Iris pigment epithelial cell (primary cell): ENCODE measurements at places on chromosomes 16 and 17.

GRCh38 chr16:57773655-57774295 lies 28.5 kb downstream of the KIFC3 start:
- peak; percentile 56 for DNase-seq

- no peak for DNase-seq
These were observed 17.3 kb downstream of the UTS2R start for GRCh38 chr17:82388922-82389283.

DNA sequence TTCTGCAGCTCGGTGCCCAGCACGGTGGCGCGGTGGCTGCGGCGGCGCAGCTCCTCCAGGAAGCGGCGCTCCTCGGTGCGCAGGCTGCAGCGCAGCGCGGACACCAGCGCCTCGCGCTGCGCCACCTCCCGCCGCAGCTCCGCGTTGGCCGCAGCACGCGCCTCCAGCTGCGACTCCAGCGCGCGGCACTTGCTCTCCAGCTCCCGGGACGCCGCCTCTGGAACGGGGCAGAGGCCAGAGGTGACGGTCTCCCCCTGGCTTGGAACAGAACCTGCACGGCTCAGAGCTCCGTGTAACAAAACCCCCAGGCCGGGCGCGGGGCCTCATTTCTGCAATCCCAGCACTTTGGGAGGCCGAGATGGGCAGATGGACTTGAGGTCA lies 13.2 kb upstream of the CLUH start:
- DNase-seq, result peak; percentile 37

GRCh38 chr17:29238133-29238850 lies 8.4 kb upstream of the CRYBA1 start:
- DNase-seq, result peak; percentile 67

DNA sequence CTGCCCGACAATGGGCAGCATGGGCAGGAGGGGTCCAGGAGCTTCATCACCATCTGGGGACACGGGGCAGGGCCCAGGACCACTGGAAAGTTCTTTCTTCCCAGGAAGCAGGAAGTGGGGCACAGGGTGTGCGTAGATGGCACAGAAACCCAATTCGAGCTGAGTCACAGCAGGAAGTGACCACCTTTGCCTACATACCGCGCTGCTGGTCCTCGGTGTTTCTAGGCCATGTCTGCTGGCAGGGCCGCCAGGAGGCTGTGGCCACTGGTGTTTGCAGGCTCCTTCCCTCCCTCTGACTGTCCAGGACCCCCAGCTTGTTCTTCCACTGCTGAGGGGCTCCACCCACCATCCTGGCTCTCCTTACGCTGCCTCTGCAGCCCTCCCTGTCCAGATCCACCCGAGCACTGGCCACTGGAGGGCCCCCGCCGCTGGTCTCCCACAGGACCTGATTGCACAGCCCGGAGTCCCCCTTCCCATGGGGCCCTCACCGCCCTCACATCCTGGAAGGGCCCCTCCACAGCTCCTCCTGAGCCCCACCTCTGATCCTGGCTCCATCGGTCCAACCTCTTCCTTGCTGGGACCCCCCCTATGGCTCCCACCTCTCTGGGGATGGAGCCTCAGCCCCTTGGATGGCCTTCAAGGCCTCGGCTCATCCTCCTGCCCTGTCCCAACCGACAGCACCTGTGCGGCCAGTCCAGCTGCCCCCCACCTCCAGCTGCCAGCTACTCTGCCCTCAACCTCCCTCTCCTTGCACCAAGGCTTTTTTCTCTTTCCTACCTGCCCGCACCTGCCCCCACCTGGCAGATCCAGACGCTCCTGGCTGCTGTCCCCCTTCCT lies 14.5 kb upstream of the RASD1 start:
- DNase-seq, result no peak

- DNase-seq, result no peak
These were observed 150.0 kb downstream of the NPIPB11 start for GRCh38 chr16:29256501-29256981.

DNA sequence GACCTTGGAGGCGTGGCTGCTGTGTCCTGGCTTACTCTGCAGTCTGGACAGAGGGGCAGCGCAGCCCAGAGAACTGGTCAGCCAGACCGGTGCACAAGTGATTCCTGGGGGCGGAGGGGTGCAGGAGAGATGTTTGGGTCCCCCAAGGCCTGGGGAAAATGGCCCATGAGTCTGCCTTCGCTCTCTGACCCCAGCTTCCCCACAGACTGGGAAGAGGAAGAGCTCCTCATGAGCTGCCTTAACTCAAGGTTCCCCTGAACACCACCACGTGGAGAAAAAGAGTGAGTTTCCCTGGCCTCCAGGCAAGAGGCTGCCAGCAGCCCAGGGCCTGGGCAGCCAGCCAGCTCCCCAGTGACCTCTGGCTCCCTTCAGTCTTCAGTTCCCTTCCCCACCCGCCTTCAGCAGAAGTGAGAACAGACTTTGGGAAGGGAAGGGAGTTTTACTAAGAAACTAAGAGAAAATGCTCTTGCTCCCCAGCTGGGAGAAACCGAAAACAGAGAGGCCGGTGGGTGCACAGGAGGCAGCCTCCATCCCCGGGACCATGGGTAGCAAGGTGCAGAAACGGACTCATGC lies 2.0 kb upstream of the C17orf99 start:
- DNase-seq, result peak; percentile 77

DNA sequence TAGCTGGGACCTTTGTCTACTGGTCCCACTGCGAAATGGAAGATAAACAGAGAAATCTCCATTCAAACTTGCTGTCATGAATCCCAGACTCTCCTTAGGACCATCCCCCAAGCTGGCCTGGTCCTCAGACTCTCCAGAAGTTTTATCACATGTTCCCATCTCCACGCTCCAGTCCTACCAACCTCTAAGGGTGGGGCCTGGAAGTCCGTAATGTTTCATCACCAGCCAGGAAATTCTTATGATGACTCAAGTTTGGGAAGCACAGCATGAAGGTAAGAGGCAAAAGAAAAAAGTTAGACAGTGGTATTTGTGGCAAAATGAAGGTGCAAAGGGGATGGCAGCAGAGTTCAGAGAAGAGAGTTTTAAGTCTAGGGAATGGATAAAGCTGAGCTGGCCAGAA lies 52.7 kb downstream of the ZNF18 start:
- DNase-seq, result peak; percentile 12

GRCh38 chr17:66900126-66901010 lies 64.1 kb upstream of the CACNG4 start:
- DNase-seq, result no peak

- DNase-seq, result no peak
These were observed 236.7 kb upstream of the ASIC2 start for GRCh38 chr17:33529816-33530215.

DNA sequence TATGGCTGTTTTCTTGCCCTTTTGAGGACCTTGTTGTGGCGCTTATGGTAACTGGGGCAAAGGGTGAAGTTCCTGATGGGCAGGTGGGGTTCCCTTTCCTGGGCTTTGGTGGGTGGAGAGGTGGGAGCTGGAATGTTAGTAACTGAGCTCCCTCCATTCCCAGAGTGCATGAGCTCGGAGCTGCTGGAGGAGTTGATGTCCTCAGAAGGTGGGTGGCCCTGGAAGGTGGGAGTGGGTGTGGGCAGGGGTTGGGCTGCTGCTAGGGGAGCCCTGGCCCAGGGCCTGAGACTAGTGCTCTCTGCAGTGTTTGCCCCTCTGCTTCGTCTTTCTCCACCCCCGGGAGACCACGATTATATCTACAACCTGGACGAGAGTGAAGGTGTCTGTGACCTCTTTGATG lies 1.2 kb upstream of the ELMO3 start:
- DNase-seq, result no peak

DNA sequence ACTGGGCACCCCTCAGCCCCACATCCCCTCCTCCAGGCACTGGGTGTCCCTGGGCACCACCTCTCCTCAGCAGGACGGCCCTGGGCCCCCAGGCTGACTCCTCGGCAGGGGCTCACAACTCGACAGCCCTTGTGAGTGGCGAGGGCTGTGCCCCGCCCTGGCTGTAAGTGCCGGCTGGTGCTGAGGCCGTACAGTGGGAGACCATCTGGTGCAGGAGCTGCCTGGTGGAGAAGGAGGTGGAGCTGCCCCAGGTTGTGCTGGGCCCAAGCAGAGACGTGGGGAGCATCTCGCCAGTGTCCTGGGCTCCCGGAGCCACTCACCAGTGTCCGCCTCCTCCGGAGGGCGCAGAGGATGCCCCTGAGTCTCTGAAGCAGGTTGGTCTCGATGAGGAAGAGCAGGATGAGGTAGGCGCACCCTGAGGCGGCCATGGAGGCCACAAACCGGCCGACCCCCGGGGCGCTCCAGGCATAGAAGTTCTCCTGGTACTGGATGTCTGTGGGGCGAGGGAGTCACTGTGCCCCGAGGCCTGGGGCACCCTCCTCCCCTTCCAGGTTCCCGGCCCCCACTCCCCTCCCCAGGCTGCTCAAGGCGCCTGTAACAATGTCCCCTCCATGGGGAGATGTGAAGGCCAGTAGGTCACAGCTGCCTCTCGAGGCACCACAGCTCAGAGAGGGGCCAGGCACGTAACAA lies 15.1 kb upstream of the RNPS1 start:
- no peak for DNase-seq

DNA sequence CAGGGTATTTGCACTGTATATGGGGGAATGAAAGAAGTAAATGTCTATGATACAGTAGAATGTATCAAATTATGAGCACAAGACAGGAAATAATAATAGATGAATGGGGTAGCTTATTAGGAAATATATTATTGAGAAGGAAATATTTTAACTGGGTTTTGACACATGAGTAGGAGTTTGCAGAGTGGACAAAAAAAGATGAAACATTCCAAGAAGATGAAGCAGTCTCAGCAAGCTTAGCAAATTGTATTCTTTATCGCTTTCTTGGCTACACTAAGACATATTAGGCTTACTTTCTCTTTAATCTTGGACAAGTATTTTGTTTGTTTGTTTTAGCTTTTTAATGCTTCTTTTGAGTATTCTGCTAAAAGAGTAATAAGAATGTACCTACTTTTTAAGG lies 1.3 kb upstream of the KRTAP4-9 start:
- peak; percentile 27 for DNase-seq

GRCh38 chr16:25317732-25318316 lies 60.2 kb upstream of the ZKSCAN2 start:
- DNase-seq, result no peak

GRCh38 chr16:53502331-53503269 lies at the start of gene AKTIP:
Gene AKTIP, minus strand, starts transcription at chr16:53503209. Its CDS starts 2,950 bp downstream, at chr16:53500259.
- DNase-seq, result peak; percentile 57

- DNase-seq, result no peak
These were observed 58.0 kb upstream of the GSG1L start for GRCh38 chr16:28121527-28121926.

DNA sequence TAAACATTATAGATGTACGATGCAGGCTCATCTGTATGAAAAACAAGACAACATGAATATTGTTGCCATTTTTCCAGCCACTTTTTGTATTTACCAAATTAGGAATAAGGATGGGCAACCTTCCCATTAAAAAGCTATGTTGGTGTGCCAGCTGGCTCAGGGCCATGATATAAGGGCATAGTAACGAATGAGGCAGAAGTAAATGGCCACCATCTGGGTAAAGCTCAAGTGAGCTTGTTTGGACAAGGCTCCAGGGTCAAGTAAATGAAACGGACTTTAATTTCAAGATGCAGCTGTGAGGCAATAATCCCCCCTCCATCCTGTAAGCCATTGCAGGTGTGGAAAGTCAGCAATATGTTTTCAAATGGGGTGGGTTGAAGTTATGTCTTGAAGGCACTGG lies 930.9 kb upstream of the CDH8 start:
- no peak for DNase-seq

- DNase-seq, result no peak
These were observed 426.6 kb upstream of the CDH11 start for GRCh38 chr16:65548470-65548869.

- no peak for DNase-seq
These were observed 10.5 kb downstream of the NUFIP2 start for GRCh38 chr17:29283496-29283895.

DNA sequence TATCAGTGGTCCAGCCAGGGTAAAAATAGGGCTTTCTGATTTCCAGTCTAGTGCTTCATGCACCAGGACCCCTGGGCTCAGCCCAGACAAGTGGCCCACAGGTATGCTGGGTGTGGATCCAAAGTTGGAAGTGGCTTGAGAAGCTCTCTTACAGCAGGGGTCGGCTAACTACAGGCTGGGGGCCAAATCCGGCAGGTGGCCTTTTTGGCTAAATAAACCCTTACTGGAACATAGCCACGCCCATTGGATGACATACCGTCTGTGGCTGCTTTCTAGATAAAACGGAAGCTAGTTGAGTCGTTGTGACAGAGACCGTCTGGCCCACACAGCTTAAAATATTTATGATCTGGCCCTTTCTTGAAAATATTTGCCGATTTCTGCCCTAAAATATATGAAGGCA lies 119.0 kb upstream of the CDC42EP4 start:
- peak; percentile 11 for DNase-seq

GRCh38 chr16:11306997-11307638 lies 26.0 kb upstream of the PRM1 start:
- peak; percentile 41 for DNase-seq

DNA sequence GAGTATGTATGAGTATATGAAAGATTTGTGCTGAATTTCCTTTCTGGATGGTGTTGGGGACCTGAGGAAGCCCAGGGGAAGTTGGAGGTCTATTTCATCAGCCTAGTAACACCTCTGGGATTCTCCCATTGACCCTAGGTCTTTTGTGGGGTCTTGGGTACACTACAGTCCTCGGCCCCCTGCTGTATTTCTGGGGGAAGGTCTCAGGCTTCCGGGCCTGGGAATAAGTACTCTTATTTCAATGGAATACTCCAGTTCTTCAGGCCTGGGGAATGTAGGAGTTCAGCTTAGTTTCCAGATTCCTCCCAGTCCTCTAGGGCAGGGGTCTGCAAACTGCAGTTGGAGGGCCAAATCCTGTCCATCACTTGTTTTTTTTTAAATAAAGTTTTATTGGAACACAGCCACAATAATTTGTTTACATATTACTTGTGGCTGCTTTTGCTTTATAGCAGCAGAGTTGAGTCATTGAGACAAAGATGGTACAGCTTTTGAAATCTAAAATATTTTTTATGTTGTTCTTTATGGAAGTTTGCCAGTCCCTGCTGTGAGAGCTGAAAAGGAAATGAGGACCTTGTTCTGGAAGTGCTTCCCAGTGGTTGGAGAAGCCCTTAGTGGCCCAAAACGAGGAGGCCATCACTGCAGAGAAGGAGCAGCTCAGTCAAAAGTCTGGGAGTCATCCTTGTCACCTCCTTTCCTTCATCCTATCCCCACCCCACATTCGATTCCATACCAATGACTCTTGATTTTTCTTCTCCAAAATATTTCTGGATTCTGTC lies 142.5 kb upstream of the HS3ST2 start:
- peak; percentile 25 for DNase-seq

GRCh38 chr17:39144416-39144840 lies 7.0 kb downstream of the PLXDC1 start:
- peak; percentile 69 for DNase-seq

DNA sequence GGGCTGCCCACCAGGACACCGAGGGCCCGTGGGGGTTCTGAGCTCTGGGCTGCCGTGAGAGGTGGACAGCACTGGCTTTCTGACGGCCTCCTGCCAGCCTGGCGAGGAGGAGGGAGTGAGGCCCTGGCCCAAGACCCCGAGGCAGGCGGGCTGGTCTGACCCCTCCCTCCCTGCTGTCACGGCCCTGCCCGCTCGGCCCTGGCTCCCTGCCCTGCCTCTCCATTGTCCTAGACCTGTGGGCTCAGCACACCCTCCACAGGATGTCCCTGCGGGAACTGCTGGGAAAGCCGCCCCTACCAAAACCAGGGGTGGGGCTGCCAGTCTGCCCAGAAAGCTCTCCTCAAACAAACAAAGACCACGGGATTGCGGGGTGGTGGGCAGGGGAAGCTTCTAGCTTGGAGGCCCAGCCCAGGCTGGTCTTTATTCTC lies 20.7 kb downstream of the SPNS2 start:
- DNase-seq, result no peak
